Activated T-cell treated with anti-CD3 and anti-CD28 coated beads for 24 hours (primary cell): ENCODE measurements at places on chromosomes 7 and 10.

- DNase-seq, result no peak
Measured at GRCh38 chr10:112275512-112276245, 7.5 kb upstream of the TECTB start.

- no peak for DNase-seq
Measured at GRCh38 chr10:112136486-112137153, 46.9 kb downstream of the GPAM start.

DNA sequence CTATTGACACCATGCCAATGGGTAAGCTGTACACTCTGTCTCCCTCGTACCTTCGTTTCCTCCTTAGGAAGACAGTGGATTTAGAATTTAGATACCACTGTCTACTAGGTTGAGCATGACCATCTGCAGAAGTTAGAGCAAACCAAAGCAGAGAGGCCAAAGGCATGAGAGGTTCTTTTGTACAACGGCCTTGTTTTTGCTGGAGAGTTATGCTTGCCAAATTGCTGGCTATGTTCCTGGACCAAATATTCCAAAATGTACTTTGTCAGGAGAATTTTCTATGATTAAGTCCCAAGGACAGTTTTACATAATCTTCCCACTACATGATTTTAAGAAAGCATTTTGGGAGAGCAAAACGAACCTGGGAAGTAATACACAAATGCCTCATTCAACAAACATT, 47.9 kb upstream of the PLCE1 start:
- DNase-seq, result no peak

DNA sequence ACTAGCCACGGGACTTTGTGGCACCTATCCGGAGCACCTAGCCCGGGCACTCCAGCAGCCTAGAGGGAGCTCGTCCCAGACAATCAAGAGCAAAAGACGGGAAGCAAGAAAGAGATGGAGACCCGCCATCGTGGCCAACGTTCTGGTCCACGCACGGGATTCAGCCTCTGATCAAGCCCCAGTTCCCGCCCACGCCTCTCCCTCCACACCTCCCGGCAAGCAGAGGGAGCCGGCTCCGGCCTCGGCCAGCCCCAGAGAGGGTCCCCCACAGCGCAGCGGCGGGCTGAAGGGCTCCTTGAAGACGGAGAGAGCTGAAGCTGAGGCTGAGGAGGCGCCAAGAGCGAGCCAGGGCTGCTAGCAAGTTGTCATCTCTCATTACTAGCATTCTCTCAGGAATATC, 992 bp upstream of the SLC39A12 start:
- no peak for DNase-seq

DNA sequence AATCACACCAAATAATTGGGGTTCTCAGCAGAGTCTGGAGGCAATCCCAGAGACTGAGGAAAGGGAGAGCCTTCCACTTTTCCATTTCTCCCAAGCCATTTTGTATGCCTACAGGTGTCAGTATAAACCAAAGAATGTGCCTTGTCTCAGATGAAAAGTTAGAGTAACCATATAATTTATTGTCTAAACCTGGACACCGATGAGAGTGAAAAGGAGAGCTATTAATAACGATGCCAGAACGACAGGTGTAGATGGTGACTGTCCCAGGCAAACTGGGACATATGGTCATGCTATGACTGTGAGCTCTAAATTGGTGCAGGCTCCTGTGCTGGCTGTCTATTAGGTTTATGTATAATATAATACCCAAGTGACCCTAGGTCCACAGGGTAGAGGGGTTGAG, 219.6 kb downstream of the ARHGAP12 start:
- no peak for DNase-seq

- no peak for DNase-seq
Measured at GRCh38 chr7:91750091-91750490, 130.4 kb downstream of the MTERF1 start.

GRCh38 chr7:48414011-48414732, 242.9 kb downstream of the ABCA13 start:
- no peak for DNase-seq

DNA sequence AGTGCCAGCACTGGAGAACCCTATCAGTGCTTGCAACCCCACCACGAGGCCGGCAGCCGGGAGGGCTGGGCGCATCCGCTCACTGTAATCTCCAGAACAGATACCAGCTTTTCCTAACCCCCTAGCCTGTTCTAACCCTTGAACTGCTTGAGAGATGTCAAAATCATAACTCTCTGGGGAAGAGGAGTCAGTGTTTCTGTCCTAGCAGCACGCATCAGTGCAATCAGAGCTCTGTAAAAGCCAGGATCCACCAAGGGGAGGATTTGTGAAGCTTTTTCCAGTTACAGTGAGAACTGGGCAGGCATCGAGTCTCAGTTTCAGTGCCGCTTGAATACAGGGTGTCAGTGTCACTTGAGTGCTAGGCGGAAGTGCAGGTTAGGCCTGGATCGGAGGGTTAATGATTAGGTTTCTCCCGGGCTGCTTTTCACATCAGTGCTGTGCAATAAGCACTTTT, 104.5 kb upstream of the INSYN2A start:
- no peak for DNase-seq

GRCh38 chr10:78699971-78700370, 368.8 kb upstream of the ZMIZ1 start:
- DNase-seq, result no peak

GRCh38 chr10:75195035-75195763, 15.4 kb upstream of the VDAC2 start:
- DNase-seq, result no peak

- DNase-seq, result peak; percentile 78
Measured at GRCh38 chr10:8054494-8055407, at the start of gene GATA3. Gene GATA3, plus strand, starts transcription at chr10:8054688. Its CDS starts 968 bp downstream, at chr10:8055656.
